ENCODE measurements at places on chromosomes 1 and 21.

- no peak for DNase-seq
Measured at GRCh38 chr1:109617291-109617801, 2.1 kb downstream of the GNAT2 start.

DNA sequence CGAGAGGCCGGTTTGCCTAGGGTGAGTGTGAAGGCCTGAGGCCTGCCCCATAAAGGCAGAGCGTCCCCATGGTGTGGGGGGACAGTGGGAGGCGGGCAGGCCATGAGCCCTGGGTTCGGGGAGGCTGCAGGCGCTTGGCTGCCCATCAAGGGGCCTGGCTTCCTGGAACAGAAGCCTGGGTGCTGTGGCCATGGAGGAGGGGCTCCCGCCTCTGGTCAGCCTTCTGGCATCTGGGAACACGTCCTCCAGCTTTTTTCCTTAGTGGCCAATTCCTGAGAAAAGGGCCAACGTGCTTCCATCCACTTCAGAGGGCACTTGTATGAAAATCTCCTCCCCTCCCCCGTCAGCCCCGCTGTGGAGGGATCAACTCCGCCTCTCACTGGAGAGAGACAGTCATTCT, 58.7 kb downstream of the PRDM16 start:
- DNase-seq: no peak

GRCh38 chr1:119929643-119930315, 33.5 kb upstream of the ADAM30 start:
- DNase-seq: no peak

DNA sequence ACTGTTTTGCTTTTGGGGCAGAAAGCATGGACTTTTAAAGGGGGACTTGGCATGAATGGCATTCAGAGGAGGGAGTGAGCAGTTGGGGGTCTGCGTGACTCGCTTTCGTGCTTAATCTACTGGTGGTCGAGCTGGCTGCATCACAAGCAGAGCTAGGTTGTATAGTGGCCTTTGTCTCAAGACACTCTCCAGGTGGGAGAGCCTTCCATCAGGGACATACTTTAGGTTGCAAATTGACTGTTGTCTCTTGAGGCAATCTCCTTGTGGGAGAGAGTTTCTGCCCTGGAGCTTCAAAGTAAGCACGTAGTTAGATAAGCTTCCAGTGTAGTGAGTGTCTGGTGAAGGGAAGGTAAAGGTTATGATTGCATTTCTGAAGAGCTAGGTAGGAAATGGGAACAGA, 93.9 kb downstream of the C1orf21 start:
- DNase-seq: no peak

DNA sequence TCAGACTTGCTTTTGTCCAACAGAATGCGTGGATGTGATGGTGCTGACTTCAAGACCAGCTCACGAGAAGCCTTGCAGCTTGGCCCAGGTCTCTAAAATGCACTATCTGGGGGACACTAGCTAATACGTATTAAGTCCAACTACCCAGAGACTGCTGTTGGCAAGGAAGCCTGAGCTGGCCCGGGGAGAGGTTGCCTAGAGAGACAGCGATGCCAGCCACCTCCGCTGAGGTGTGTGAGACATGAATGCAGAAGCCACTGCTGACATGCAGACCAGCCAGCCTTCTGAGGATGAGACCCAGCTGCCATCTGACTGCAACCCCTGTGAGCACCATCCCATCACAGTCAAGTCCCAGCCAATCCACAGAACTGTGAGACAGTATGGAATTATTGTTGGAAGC, 32.5 kb downstream of the THAP3 start:
- no peak for DNase-seq

GRCh38 chr1:111719135-111719534, 20.1 kb downstream of the INKA2 start:
- DNase-seq: no peak

GRCh38 chr21:39575775-39576174, 37.0 kb upstream of the B3GALT5 start:
- DNase-seq: no peak

- DNase-seq: no peak
Measured at GRCh38 chr1:155075535-155075934, 3.1 kb upstream of the EFNA3 start.

- DNase-seq: no peak
Measured at GRCh38 chr1:50270926-50271325, 152.3 kb downstream of the DMRTA2 start.

- no peak for DNase-seq
Measured at GRCh38 chr1:242662886-242663285, 138.4 kb upstream of the PLD5 start.
